ENCODE measurements at places on chromosomes 6 and 20. TPM values are rescaled to one million over a fixed set of nuclear protein-coding genes. Genes with fewer than 3 reads are reported as not detected.

Gene CCN6
- total RNA-seq, result not detected

GRCh38 chr6:39075807-39076622 is 27.4 kb downstream of the GLP1R start:
- no peak for DNase-seq

DNA sequence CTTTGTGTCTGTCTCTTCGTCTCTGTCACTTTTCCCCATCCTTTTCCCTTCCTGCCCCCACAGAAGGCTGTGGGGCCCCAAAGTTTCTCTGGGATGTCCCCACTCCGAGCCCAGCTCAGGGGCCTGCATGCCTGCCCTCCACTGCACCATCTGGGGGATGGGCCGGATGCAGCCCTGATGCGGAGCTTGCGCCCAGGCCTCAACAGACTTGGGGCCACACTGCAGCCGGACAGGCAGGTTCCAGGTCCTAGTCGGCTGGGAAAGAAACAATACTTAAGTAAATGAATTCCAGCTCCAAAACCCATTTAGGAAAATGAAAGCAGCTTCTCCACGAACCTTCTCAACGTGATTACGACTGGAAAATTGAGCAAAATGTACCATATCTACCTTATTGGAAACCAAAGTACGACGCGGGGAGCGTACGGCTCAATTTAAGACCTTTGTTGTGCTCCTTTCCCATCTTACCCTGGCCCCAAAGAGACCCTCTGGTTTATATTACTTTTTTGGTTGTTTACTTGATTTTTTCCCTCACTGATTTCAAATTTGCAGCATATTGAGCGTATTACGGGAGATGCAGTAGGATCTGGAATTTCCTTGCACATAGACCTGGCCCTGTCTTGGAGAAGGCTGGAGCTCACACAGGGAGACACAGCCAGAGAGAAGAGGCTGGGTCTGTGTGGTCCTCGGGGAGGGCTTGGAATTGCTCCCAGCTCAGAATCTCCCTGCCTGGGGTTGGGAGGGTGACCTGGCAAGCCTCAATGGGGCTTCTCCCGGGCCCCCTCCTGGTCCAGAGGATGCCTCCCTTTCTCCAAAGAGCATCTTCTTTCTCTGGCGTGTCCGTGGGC is 8.0 kb downstream of the FOXC1 start:
- DNase-seq, result no peak

GRCh38 chr6:157233686-157234085 is 89.6 kb downstream of the TMEM242 start:
- no peak for DNase-seq

Data from A172 (cell line).